ENCODE measurements at places on chromosomes 1 and 21.

GRCh38 chr1:108051631-108052377 is 86.8 kb upstream of the VAV3 start:
- DNase-seq = no peak

GRCh38 chr21:39153373-39153772 is 29.9 kb downstream of the PSMG1 start:
- no peak for DNase-seq

- no peak for DNase-seq
Observed at GRCh38 chr1:202046227-202046626, 35.8 kb downstream of the ELF3 start.

GRCh38 chr1:57218487-57219079 is 205.3 kb downstream of the DAB1 start:
- no peak for DNase-seq

DNA sequence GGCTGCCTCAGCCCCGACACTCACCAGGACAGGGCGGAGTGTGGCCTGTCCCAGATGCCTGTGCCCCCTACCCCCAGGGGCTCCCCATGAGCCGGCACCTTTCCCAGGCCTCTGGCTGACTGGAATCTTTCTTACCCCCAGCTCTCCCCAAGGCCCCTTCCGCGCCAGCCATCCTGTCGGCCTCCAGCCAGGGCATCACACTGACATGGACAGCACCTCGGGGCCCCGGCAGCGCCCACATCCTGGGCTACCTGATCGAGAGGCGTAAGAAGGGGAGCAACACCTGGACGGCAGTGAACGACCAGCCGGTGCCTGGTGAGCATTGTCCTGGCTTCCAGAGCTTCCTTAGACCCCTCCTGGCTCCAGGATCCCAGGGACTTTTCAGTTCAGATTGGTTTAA is 26.5 kb downstream of the IGFN1 start:
- no peak for DNase-seq

DNA sequence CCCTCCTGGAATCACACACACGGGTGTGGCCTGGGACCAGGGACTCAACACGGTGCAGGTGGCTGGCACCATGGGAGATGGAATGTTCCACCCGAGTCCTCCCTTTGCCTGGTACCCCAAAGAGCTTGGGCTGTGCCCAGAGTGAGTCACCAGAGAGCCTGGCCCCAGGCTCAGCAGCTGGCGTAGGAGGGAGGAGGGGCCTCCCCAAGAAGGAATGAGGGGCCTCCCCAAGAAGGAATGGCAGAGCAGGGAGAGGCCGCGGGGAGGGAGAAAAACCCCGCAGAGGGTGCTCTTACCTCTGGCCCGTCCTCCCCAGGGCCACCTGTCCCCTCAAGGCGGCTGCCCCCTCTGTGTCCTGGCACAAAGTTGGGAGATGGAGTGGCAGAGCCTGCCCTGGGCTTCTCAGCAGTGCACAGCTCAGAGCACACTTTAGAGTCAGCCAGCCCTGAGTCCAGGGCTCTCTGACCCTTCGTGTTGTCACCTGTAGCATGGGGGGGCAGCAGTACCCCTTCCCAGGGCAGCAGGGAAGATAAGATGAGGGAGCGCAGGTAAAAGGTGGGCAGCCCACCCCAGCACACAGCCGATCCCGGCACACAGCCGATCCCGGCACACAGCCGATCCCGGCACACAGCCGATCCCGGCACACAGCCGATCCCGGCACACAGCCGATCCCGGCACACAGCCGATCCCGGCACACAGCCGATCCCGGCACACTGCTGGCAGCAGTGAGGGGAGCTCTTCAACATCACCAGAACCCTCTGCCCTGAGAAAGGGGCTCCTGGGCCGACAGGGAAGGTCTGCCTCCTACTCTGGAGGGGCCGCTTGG is 20.2 kb upstream of the KCNAB2 start:
- no peak for DNase-seq

DNA sequence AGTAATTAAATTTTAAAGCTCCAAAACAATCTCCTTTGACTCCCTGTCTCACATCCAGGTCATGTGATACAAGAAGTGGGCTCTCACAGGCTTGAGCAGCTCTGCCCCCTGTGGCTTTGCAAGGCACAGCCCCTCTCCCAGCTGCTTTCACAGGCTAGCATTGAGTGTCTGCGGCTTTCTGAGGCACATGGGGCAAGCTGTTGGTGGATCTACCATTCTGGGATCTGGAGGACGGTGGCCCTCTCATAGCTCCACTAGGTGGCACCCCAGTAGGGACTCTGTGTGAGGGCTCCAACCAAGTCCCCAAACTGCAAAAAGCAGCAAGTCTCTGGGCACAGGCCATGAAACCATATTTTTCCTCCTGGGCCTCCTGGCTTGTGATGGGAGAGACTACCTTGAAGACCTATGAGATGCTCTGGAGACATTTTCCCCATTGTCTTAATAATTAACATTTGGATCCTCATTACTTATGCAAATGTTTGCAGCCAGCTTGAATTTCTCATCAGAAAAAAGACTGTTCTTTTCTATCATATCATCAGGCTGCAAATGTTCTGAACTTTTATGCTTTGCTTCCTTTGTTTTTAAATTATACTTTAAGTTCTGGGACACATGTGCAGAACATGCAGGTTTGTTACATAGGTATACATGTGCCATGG is 554.1 kb upstream of the OLFM3 start:
- no peak for DNase-seq

DNA sequence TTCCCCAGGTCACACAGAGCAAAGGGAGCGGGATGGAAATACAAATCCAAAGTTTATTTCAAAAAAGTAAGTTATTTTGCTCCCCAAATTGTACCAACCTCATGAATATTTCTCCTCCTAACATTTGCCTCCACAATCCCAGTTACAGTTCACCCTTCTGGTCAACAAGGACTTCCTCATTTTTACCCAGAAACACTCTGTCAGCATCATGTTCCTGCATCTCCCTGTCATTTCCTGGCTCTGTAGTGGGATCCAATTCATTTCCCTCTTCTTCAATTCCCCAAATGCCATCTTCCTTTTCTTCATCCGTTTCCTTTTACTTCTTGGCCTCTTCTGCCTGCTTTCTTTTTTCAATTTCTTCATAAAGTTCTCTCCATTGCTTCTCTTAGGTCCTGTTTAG is 32.0 kb upstream of the EPS15 start:
- no peak for DNase-seq

DNA sequence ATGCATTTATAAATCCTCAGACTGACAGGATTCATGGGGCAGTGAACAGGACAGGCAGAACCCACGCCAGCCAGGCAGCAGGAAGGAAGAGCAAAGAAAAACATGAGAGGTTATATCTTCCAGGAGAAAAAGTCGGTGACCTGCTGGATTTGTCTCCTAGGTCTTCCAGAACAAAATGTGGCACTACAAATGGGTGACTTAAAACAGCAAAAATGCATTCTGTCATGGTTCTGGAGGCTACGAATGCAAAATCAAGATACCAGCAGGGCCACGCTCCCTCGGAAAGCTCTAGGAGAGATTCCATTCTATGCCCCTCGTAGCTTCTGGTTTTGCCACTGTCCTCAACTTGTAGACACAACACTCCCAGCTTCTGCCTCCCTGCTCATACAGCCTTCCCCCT is 63.4 kb downstream of the PSMG1 start:
- DNase-seq = no peak

GRCh38 chr1:200038325-200038980 is 10.9 kb downstream of the NR5A2 start:
- DNase-seq = no peak

DNA sequence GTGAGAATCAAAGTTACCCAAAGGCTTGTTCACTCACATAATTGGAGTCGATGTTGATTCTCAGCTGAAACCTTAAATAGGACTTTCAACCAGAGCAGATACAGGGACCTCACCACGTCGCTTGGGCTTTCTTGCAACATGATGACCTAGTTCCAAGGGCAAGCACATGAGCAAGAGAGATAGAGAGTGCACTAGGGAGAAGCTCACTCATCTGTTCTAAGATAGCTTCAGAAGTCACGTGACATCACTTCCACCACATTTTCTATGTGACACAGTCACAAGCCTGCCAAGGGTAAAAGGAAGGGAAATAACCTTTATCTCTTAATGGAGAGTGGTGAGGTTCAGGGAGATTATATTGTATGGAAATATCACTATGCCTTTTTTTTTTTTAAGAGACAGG is 470.1 kb upstream of the PLXNA2 start:
- DNase-seq = no peak

DNA sequence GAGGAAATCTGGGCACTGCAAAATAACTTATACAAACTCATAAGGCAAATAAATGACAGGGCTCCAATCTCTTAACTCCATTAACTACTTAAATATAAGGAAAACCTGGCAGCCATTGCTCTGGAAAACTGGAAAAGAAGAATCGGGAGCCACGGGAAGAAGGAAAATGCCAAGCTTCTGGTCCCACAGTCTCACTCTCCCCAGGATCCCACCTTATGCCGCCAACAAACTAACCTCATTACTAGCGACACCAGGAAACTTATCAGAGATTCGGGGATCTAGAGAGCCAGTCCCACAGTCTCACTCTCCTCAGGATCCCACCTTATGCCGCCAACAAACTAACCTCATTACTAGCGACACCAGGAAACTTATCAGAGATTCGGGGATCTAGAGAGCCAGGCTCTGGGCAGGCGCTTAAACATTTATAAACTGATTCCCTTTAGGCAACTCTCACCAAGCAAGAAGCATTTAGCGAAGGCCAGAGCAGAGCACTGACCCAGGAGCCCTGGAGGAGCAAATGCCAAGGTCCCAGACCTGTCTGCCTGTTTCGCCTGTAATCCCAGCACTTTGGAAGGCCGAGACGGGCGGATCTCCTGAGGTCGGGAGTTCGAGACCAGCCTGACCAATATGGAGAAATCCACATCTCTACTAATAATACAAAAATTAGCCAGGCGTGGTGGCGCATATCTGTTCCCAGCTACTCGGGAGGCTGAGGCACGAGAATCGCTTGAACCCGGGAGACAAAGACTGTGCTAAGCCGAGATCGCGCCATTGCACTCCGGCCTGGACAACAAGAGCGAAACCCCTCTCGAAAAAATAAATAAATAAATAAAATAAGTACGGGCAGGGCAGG is 720 bp downstream of the PSMB2 start:
- DNase-seq = no peak

DNA sequence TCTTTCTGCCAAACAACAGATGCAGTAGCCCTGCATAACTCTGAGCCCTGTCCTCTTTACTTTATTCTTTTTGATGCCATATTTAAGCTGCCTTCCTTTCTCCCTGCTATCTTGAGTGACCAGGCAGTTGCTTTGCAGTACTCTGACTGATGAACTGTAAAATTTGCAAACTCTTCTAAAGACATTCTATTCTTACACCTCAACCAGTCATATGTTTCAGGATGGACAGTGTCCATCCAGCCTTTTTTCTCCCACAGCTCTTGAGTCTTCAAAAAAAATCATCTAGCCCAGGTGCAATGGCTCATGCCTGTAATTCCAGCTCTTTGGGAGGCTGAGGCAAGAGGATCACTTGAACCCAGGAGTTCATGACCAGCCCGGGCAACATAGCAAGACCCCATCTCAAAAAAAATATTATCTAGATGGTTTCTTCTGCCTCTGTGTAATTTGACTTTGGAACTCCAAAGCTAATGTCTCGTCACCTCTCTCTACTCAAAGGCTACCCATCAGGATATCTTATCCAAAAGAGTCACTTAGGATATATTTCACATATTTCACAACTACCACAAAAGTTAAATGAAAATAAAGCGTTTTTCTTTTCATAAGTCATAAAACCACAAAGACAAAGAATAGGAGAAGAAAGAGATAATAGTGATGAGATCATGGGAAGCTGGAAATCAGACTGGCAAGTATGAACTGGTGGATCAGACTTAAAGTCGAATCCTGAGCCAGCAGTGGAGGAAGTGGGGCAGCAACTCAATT is 54.6 kb upstream of the IPO9 start:
- DNase-seq = no peak

- DNase-seq = no peak
Observed at GRCh38 chr1:152112101-152112884, 3.0 kb downstream of the TCHH start.

- no peak for DNase-seq
Observed at GRCh38 chr1:36119456-36119855, 5.6 kb downstream of the COL8A2 start.

Data from activated CD8-positive, alpha-beta memory T cell treated with anti-CD3 and anti-CD28 coated beads for 4 hours (primary cell).